K562 (cell line): ENCODE measurements at places on chromosomes 16 and 17.

DNA sequence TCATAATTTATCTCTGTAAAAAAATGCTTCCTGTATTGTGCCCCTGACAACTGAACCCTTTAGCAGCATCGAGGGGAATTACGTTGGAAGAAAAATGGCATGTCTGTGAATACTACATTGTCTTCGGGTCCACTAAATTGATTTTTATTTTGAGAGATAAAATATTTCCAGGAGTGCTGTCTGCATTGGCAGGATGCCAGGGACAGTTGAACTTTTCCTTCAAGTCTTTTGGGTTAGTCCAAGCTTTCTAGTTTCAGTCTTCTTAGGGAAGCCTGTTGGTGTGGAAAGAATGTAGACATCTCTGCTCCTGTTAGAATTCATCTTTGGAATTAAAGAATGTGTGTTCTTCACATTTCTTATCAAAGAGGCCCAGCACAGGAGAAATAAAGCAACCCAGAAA is 557.9 kb downstream of the TMEM114 start:
- DNase-seq = no peak

DNA sequence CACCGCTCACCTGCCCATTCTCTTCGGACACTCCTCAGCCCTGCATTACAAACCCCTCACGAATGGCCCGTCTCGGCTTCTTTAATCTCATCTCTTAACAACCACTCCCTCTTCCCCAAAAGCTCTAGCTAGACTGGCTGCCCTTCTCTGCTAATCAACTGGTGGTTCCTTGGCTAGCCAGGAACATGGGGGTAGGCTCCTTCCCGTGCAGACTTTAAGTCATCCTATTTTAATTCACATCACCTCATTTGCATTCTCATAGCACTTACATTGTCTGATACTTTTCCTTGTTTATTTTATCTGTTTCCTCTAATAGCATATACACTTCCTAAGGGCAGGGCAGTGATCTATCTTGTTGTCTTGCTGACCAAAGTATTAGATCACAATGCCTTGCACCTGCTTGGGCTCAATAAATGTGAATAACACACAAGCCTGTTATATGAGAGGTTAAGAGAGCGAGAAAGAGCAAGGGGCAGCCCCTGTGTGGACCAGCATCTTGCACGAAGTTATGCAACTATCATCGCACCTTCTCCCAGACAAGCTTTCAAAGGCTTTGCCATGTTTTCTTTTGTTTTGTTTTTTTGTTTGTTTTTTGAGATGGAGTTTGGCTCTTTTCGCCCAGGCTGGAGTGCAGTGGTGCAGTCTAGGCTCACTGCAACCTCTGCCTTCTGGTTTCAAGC is 9.8 kb downstream of the TP53 start:
- DNase-seq = no peak

GRCh38 chr17:57886020-57886419 is 36.2 kb upstream of the MRPS23 start:
- no peak for DNase-seq

DNA sequence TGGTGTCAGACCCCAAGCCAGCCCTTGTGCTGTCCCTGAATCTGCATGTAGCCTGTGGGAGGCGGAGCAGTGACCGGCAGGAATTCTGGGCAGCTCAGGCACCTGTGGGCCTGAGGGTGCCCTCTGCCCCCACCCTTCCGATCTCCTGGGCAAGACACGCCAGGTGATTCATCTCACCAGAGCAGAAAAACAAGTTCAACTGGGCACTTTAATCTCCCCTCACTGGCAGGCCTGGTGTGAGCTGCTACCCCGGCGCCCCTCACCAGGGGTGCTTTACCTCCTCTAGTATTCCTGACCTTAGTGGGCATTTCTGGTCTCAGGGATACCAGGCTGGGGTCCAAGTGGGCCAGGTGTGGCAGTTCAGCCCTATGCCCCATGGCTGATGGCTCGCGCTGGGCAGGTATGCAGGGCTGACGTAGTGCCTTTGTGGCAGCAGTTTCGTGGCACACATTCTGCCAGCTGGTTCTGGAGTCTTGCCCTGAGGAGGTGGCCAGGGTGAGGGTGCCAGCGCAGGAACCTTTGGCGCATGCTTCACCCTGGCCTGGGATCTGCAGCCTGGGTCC is 6.0 kb downstream of the ERBB2 start:
- DNase-seq = no peak

DNA sequence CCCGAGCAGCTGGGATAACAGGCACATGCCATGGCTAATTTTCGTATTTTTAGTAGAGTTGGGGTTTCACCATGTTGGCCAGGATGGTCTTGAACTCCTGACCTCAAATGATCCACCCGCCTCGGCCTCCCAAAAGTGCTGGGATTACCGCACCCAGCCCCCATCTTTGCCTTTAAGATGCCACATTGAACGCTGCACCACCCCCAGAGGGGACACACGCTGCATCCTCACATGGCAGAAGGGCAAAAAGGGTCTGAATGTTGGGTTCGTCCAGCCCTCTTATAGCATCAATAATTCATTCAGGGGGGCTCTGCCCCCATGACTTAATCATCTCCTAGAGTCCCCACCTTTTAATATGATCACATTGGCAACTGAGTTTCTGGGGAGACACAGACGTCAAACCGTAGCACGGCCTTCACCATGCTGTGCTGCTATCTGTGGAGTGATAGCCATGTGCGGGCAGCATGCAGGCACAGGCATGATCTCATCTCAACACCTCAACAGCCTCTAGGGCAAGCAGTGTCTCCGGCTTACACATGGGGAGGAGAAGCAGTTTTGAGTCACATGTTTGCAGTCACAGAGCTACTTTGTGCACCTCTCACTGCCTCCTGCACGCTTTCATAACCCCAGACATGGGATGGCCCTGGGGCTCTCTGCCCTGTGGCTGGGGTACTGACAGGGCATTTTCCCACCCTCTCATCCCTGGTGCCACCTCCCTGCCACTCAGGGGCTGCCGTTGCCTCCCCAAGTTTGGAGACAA is 30.0 kb downstream of the IL21R start:
- no peak for DNase-seq

DNA sequence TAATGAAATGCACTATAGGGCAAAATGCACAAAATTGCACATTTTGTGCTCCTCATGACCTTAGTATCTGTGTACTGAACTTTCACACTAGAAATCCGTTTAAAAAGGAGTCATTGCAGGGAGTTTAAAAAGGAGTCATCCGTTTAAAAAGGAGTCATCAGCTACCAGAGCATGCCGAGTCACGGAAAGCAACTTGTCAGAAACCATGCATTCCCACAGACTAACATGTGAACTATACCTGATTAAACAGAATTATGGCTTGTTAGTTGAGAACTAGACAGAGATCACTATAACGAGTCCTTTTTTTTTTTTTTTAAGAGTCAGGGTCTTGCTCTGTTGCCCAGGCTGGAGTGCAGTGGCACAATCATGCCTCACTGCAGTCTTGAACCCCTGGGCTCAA is 35.9 kb downstream of the SLC6A4 start:
- DNase-seq = no peak

GRCh38 chr17:43709210-43709609 is 47.5 kb upstream of the MEOX1 start:
- no peak for DNase-seq

DNA sequence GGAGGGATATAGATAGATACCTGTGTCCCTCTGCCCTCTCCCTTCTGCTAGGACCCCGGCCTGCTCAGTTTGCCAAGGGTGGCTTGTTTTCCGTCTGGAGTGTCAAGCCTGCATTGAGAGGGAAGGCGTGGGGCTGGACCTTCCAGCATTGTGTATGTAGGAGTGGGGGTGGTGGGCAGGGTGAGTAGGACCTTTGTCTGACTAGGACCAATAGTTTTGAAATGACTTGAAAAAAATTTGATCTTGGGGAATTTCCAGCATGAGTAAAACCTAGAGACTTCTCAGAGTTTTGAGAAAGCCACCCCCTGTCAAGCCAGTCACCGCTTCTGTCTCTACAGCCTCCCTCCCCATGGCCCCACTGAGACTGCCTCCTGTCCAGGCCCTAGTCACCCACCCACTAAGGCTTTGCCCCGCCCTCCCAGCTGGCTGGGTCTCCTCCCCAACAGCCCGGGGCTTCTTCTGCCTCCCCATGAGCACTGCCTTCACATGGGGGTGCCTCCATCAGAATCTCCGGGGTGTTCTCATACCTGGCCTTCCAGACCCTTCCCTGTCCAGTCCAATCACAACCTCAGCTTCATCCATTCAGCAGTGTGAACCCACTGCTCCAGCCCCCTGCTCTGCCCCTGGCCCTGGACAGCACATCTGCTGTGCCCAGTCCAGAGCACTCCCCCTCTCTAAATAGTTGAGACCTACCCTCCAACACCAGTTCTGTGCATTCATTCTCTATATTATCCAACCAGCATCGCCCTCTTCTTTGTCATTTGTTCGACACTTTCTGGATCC is 207.0 kb downstream of the MSI2 start:
- peak; percentile 32 for DNase-seq

- peak; percentile 9 for DNase-seq
These were observed 174.3 kb upstream of the NLRP1 start for GRCh38 chr17:5758651-5759050.

GRCh38 chr16:86740906-86741799 is 162.8 kb downstream of the FOXL1 start:
- DNase-seq = no peak

- DNase-seq = no peak
These were observed 74.6 kb downstream of the ITFG1 start for GRCh38 chr16:47386201-47386718.

DNA sequence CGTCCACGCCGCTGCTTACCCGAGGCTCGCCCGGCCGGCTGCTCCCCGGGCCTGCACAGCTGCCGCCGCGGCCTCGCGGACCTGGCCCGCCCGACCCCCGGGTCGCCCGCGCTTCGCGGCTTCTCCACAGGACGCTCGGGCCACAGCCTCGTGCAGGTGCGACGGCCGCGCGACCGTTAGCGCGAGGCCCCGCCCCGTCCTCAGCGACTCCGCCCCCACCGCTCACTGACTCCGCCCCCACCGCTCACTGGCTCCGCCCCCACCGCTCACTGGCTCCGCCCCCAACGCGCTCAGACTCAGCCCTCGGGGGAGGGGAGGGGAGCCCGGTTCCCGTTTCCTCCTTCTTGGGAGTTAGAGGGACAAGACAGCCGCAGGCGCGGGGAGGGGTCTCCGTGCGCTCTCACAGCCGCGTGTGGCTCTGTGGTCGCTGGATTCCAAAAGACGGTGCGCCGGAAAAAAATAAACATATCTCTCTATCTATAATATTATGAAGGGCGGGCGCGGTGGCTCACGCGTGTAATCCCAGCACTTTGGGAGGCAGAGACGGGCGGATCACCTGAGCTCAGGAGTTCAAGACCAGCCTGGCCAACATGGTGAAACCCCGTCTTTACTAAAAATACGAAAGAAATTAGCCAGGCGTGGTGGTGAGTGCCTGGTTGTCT is at the start of gene MEIOB:
TSS of gene MEIOB (minus strand) at position 191 of the 662 bp plus-strand sequence. CDS start 3,989 bp downstream, outside the sequence.
- DNase-seq = peak; percentile 91

- no peak for DNase-seq
These were observed 55.1 kb upstream of the EMP2 start for GRCh38 chr16:10635365-10636021.

DNA sequence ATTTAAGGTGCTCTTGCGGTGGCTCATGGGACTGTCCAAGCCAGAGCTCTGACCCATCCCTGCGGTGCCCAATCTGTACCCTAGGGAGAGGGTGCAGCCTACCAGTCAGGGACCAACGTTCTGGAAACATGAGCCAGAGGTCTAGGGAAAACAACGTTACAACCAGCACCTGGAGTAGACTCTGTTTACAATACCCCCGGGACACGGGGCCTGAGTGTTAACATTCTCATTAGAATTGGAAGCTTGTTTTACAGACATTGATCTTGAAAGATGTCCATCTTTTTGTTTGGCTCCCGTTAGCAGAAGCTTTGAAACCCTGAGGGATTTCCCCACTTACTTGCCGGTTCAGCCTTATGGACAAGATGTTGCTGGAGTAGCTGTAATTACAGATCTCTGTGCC is 6.9 kb downstream of the WIPI1 start:
- no peak for DNase-seq

DNA sequence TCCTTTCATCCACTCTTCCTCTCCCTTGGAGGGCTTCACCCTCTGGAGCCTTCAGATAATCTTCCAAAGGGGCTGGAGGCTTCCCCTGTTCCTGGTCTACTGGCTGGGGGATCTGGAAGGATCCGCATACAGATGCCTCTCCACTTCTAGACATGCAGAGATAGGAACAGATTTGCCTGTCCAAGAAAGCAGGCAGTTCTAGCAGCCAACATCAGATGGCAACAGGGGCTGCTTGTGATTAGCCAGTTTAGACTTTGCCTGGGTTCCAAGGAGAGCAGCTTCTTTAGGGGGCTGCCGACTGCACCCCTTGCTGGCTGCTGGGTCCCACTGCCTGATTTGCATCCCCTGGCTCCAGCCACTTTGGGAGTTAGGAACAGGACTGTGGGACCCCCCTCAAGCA is 6.2 kb upstream of the CD300A start:
- DNase-seq = no peak

DNA sequence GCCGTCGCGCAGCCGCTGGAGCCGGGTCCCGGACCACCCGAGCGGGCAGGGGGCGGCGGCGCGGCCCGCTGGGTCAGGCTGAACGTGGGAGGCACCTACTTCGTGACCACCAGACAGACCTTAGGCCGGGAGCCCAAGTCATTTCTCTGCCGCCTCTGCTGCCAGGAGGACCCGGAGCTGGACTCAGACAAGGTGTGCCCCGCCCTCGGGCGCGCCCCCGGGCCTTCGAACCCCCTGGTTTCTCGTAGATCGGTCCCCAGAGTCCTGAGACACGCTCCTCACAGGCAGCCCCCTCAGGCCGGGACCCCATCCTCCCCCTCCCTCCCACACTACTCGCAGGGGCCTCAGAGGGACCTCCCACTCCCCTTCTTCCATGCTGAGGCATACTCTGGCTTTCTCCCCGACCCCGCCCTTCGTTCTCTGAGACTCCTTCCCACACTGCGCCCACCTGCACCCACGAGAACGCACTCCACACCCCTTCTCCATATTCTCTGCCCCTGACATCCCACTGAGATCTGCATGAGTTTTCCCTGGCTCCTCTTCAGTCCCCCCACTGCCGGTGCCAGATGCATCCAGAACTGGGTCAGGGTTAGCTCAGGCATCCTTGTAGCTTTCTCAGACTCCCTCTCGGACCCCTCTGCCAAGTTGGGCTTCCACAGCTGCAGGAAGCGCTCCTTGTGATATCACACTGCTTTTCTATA is 523 bp downstream of the KCTD2 start:
- DNase-seq = peak; percentile 67

GRCh38 chr17:9052921-9053320 is 31.6 kb downstream of the NTN1 start:
- no peak for DNase-seq

GRCh38 chr17:39700148-39700987 is 504 bp downstream of the ERBB2 start:
- no peak for DNase-seq

- DNase-seq = no peak
These were observed 2.5 kb downstream of the KANSL1 start for GRCh38 chr17:46190763-46191162.

DNA sequence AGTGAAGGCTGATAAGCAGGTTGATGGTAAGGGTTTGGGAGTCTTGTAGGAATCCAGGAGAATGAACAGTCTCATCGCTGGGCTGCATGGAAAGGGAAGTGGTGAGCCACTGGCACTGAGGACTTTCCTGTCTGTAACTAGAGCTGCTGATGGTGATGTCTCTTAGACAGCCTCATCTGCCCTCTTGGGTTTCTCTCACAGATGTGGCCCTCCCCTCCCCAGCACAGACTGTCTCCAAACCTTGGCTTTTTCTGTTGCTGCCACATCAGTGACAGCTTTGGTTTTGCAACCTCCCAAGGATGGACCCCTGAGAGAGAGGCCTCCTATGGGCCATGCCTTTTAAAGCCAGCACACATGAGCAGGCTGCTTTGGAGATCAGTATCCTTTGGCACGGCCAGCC is 16.9 kb downstream of the PLCG2 start:
- no peak for DNase-seq
